ENCODE measurements at places on chromosomes 16 and 17.

GRCh38 chr17:28125526-28126378, 83.3 kb downstream of the NLK start:
- no peak for DNase-seq

- no peak for DNase-seq
Observed at GRCh38 chr16:4611337-4612021, 3.2 kb downstream of the UBALD1 start.

GRCh38 chr16:81486540-81487061, 42.0 kb downstream of the CMIP start:
- no peak for DNase-seq

DNA sequence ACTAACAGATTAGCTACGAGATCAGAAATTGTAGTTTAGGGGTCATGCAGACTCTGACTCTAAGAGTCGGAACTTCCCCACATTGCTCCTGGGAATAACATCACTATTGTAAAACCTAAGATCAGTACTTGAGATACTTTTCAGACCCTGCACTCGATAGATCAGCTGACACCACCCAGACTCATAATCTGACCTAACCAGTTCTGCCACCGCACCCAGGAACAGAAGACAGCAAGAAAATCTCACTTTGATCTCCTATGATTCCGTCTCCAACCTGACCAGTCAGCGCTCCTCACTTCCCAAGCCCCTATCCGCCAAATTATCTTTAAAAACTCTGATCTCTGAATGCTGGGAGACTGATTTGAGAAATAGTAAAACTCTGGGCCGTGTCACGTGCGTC, 27.2 kb upstream of the ASGR2 start:
- DNase-seq = no peak

GRCh38 chr17:17679748-17680147, 1.5 kb upstream of the RAI1 start:
- DNase-seq = no peak

DNA sequence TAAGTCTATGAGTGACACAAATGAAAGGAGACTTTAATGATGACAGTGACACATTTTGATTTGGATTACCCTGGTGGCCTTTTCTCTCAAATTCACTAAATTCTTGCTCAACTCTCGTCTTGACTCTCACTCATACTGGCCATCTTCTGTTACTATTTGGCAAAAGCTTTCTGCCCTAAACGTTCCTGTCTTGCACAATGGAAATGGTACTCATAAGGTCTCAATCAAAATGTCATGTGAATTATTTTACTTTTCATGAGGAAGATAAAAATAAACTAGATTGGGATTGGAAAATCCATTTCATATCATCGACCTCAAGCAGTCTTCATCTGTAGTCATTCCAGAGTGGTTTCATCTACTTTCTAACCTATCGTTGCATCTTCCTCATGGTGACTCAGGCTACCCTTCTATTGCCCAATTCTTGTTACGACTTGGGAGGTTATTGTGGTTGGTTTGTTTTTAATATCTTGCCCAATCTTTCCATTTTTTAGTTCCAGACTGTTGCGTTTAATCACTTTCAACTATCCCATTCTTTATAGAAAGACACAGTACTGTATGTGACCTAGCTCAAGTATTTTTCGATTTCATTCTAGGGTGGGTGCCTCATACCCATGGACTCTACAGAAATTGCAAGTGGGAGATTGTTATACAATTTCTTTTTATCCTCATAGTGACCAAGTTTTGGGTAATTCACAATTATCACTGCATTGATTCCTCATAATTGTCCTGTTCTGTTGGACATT, 317.2 kb upstream of the KCNJ16 start:
- DNase-seq = no peak

DNA sequence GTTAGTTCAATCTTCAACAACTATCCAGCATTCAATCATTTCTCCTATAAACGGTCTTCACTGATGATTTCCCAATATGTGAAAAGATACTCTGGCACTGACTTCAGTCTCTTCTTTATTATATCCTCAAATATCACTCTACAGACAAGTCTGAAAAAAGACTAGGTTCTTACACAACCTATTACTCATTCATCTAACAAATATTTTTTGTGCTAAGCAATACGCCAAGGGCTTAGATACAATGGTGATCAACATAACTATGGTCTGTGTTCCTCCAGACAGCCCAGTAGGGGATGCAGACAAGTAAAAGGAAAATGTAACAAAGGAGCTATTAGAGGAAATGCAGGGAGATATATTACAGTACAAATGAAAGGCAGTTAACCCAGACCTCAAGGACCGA, 63.9 kb downstream of the MYO1D start:
- no peak for DNase-seq

DNA sequence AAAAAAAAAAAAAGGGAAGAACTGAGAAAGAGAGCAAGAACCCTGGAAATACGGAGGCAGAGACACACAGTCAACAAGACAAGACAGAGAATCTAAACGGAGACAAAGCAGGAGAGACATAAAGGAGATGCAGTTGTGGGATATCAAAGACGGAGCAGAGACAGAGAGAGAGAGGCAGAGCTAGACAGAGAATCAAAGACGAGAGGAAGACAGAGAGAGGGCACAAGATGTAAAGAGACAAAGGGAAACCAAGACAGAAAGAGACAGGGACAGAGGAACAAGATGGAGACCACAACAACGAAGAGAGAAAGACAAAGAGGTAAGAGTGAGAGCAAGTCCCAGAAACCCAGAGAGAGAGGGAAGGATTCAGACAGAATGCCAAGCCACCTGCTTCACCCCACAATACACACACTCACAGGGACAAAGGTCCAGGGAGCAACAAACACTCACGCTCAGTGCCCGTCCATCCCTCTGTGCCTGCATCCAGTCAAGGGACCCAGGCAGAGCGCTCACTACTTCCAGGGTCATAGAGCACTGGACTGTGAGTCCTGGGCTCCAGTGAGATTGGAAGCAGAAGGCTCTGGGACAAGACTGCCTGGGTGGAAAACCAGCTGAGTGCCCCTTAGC, 88.9 kb downstream of the C16orf78 start:
- DNase-seq = no peak

DNA sequence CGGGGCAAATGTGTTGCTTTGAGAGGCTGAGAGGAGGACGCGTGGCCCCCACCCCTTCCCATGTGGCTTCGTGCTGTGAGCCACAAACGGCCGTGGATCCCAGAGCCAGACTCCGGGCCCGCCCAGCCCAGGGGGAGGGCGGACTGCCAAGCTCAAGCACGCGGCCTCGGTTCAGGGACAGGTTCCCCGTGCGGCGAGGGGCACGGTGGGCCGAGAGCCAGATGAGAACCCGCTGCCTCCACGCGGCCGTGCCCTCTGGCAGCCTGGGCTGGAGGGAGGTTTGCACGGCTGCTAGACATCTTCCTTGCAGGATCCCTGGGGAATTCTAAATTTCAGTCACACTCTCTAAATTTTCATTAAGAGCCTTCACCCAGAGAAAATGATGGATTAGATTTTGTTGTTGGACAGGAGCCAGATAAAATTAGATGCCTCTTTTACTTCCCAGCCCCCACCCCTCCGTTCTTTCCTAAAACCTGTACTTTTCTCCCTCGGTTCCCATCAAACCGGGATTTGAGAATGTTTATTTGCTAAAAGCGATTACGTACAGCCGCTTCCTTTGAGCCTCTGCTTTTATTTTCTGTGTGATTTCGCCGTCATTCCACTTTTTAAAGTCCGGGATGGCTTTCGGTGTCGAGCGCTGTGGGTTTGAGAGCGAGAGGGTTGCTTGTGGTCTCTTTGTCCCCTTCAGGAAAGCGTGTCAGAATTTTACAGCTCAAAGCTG, 25.0 kb upstream of the GNG13 start:
- peak; percentile 76 for DNase-seq

- DNase-seq = no peak
Observed at GRCh38 chr17:8889458-8890210, 22.2 kb upstream of the PIK3R6 start.

GRCh38 chr17:19431691-19432090, 20.7 kb downstream of the RNF112 start:
- no peak for DNase-seq

DNA sequence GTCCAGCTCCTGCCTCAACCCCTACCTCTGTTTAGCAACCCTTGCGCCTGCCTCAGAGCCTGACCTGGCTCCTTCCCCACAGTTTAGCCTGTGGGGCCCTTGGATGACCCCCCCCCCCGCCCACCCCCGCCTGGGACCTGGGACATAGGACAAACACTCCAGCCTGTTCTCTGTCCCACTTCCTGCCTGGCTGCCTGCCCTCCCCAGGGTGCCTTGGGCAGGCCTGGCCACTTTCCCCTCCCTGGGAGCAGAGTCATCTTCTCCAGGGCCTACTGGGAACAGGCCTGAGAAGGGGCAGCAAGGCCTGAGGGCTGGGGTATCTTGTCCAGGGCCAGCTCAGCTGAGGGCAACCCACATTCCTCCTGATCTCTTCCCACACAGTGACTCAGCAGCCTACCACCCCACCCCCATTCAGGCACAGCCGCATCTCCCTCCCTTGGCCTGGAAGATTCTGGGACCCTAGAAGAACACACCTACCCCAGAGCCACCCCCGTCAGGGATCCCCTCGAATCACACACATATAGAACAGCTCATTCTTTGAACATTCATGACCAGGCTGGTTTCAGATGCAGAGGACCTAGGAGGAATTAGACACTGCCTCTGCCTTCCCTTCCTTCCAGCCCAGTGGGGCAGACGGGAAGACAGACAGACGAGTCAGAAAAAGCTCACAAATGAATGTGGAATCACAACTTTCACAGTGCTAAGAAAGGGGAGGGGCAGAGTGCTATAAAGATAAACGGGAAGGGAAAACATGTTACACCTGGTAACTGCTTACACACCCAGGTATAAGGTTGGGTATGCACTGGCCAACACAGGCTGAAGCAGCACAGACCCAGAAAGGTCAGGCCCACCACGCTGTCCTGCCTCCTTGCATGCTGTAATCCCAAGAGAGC, 6.0 kb downstream of the FHOD1 start:
- no peak for DNase-seq

GRCh38 chr17:63537991-63538692, 12.1 kb upstream of the DCAF7 start:
- DNase-seq = peak; percentile 47

GRCh38 chr17:20010099-20010863, 1.1 kb downstream of the SPECC1 start:
- peak; percentile 85 for DNase-seq

- no peak for DNase-seq
Observed at GRCh38 chr17:8829036-8829941, 30.1 kb upstream of the MFSD6L start.

DNA sequence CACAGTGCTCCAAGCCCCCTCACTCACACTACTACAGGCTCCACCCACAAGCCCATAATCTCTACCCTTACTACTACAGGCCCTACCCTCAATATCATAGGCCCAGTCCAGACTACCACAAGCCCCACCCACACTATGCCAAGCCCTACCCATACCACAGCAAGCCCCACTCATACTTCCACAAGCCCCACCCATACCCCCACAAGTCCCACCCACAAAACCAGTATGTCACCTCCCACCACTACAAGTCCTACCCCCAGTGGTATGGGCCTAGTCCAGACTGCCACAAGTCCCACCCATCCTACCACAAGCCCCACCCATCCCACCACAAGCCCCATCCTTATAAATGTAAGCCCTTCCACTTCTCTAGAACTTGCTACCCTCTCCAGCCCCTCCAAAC, 13.8 kb downstream of the RIPOR1 start:
- DNase-seq = no peak

GRCh38 chr16:3444032-3444388, 530 bp downstream of the NAA60 start:
- DNase-seq = peak; percentile 69

DNA sequence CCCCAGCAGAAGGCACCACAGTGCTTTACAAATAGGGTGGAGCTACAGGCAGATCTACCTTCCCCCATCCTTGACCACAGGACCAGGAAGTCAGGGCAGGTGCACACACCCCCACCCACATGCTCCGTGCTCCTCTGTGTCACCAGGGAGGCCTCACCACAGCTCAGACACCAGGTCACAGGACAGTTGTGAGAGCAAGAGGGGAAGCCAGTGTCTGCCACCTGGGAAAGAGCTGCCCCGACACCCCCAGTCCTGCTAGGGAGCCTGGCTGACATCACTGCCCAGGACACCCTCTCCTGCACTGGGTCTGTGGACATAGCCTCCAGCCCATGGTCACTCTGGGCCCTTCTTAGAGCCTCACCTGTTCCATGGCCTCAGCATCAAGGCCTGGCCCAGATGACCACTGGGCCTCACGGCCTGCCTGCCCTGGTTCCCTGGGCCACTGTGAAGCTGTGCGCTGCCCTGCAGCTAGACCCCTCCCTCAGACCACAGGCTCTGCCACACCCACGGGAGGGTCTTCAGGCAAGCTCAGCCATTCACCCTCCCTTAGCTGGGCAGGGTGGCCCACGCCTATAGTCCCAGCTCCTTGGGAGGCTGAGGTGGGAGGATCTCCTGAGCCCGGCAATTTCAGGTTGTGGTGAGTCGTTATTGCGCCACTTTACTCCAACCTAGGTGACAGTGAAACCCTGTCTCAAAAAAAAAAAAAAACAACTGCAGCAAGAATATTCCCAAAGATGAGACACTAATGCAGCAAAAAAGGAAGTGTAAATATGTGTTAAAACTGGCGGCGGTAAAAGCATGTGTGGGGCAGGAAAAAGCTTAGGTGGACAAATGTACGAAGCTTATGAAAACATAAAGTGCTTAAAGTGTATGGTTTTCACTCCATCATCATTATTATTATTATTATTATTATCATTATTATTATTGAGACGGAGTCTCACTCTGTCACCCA, 14.2 kb downstream of the POLR3K start:
- no peak for DNase-seq

DNA sequence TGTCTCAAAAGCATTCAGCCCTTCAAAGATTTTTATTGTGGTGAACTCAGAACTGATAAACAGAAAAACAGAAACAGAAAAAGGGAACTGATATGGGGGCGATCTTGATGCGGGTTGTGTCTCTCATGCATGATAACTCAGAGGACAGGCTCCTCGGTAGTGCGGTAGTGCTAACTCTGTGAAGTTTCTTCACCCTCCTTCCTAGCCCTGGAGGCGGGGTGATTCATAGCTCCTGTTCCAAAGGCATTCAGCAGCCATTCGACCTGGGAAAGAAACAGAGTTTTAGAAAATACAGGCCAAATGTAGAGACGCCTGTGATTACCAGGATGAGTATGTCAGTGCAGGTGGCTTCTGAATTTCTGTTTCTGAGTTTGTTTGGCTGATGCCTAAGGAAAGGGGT, 5.5 kb upstream of the MAF start:
- peak; percentile 47 for DNase-seq

DNA sequence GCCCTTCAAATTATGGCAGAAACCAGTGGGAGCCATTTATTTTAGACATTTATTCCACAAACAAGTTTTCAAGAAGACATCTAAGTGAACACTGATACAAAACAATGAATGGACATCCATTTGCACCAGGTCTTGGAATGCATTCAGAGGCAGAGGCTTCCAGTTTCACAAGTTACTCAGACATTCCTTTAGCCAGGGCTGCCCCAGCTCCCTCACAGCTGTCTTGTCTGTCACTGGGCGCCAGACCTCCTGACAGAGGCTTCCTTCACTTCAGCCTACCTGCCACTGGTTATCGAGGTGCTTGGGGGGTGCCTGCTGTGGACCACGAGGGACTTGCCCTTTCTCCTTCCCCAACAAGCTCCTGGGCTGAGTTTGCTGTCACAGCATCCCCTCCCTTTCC, 19.2 kb downstream of the AQP8 start:
- DNase-seq = no peak

GRCh38 chr16:5354645-5355044, 257.1 kb upstream of the EEF2KMT start:
- no peak for DNase-seq
